ENCODE measurements at places on chromosomes 2 and 18.

DNA sequence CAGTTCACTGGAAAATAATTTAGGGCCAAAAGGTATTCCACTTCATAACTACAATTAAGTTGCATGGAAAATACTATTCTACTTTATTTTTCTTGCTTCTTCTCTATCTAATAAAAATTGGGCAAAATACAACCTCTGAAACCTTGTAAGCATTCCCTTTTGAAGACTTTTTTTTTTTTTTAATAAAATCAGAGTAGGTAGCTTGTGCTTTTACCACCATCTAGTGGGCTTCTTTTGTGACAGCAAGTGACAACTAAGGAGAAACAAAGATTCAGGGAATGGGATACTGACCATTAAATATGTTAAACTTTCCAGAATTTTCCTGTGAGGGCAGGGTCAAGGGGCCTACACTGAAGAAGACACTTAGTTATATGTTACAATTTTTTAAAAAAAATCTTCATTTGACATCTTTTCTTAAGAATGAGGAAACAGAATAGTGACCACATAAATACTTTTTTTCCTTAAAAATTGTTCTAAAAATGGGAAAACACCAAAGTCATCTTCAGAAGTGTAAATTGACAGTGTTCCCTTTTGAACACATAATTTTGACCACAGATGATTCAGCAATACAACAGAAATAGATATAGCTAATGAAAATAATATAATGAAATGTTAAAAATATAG is 1183.2 kb upstream of the ACVR2A start:
- DNase-seq, result no peak

- no peak for DNase-seq
These were observed 3.4 kb downstream of the REL start for GRCh38 chr2:60884800-60885199.

DNA sequence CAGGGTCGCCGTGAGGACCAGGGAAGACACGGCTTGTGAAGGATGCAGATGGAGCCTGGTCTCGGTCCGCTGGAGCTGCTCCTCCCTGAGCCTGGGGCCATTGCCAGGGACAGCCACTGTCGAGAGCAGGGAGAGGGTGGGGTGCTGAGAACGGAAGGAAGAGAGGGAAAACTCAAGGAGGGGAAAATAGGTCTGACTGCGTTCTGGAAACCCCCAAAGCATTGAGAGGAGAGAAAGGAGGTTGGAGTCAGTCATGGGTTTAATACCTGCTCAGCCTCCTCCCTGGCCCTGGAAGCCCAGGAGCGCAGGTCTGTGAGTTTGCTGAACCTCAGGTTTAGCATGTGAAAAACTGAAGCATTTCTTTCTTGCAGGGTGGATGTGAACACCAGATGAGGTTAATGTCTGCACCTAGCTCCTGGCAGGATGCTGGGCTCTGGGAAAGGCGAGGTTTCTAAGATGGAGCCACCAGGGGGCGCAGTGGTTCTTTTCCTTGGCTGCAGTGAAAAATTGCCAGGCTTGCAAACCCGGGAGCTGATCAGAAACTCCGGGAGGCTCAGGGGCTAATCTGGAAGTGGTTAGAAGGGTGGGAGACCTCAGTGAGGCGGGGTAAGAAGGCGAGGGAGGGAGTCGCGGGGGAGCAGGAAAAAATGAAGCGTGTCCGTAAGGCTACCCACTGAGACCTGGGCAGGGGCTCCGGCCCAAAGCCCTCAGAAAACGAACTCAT is 33.6 kb upstream of the RNF149 start:
- DNase-seq, result peak; percentile 48

- DNase-seq, result no peak
These were observed 54.7 kb upstream of the RIOK3 start for GRCh38 chr18:23398401-23398800.

DNA sequence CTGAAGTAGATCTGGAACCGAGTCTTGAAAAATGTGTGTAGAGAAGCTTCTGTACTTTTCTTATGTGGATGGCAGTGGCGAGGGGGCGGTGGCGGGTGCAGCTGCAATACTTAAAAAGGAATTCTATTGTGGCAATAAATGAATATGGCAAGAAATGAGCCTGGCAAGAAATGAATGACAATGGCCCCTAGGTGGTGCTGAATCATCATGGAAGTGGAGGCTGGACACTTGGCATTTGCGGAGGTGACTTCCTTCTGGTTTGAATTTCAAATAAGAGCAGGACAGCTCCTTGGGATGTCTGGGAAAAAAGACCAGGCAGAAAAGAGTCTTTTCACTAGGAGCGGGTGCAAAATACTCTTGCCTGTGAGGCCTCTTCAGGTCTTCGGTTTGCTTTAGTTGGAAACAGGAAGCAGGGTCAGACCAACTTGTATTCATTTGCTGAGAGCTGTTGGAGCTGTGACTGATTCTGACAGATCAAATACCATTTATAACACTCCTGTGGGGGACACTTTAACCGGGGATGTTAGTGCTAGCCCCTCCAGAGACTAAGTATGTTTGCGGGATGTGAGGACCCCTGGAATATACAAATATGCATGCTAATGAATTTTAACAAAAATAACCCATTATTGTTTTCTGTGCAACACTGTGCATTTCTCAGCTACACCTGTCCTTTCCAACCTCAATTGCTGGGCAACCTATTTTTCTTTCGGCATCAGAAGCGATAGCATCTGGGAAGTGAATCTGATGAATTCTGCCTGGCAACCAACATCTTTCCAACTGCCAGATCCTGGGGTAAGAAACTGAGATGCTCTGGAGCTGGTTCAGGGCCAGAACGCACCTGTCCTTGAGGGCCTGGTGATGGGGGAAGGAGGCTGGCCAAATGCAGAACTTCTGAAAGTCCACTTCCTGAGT is 35.4 kb downstream of the FASTKD2 start:
- no peak for DNase-seq

- no peak for DNase-seq
These were observed 101.4 kb downstream of the FARSB start for GRCh38 chr2:222554517-222554916.
